ENCODE measurements at places on chromosomes 2 and 18. TPM values are rescaled to one million over a fixed set of nuclear protein-coding genes. Genes with fewer than 3 reads are reported as not detected.

- DNase-seq, result no peak
Observed at GRCh38 chr18:21901423-21901945, 160.9 kb downstream of the MIB1 start.

- no peak for DNase-seq
Observed at GRCh38 chr2:165002638-165003037, 47.3 kb upstream of the SLC38A11 start.

DNA sequence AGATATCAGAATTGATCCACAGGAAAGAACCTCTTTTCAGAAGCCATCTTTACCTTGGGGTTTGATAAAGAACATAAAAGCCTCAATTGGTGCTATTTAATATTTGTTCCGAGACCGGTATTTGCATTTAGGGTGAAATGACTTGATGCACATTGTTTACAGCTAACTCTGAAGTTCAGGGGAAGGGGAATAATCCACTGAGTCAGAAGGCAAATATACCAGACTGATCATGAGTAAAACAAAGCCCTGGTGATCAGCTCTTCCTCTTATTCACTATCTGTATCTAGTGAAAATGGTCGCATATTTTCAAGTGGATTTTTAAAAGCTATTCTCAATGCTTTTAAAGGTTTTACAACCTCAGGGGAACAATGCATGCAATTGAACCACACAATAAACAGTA is 53.0 kb upstream of the ATP8B1 start:
- no peak for DNase-seq

GRCh38 chr2:179017773-179018357 is 32.1 kb downstream of the CCDC141 start:
- DNase-seq, result no peak

GRCh38 chr2:208062961-208063360 is 37.6 kb upstream of the PLEKHM3 start:
- DNase-seq, result no peak

SLC25A52 gene
- 0.46 TPM for total RNA-seq

ZEB2 gene
- not detected for total RNA-seq

CIAO1 gene
- total RNA-seq, result 118 TPM

CDK15 gene
- total RNA-seq, result not detected

Measured in HepG2 (cell line).